ENCODE measurements at places on chromosomes 16 and 17. TPM values are rescaled to one million over a fixed set of nuclear protein-coding genes. Genes with fewer than 3 reads are reported as not detected.

Gene CIAO2B
- total RNA-seq = 81.7 TPM

DNA sequence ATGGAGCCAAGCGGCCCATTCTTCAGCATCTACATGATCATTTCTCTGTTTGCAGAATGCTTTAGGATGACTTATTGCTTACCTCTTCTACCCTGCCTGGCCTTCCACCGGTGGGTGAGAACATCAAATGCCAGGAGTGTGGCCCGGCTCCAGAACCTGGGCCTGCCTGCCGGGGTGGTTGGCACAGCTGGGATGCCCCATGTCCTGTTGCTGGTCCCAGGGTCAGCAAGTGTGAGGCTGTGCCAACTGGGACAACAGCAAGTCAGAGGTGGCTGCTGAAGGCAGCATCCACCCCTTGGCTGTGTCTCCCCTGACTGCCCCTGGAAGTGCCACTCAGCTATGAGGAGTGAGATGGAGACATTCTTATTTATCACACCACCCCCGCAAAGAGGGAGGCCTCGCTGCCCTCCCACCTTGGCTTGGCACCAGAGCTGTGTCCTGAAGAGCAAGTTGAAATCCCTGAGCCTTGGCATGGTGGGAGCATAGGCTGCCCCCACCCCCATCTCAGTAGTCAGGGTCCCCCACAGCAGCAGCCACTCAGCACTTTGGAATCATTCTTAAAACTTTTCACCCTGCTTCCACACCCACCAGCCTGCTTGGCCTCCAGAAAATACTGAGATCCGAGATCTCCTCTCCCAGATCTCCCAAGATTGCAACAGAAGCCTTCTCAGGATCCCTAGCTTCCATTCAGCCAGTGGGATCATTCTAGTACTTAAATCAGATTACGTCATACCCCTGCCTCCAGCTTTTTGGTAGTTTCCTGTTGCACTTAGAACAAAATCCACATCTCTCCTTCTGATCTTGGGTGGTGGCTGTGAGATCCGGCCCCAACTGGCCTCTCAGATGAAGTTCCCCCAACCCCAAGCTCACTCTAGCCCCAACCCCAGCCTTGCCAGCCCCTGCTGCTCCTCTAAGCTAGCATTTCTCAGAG lies 127.5 kb downstream of the SOCS1 start:
- no peaks in the 10 kb centered on the region for H3K27me3 ChIP-seq
- no peaks in the 10 kb centered on the region for H3K36me3 ChIP-seq
- H3K27ac ChIP-seq = peak overlapping the region; percentile 19
- peaks cover 22% of the 10 kb centered on the region for H3K4me1 ChIP-seq
- no peak for DNase-seq

GRCh38 chr16:35339337-35339736 lies 1879.9 kb downstream of the TP53TG3F start:
- no peak for DNase-seq
- H3K4me1 ChIP-seq = no peaks in the 10 kb centered on the region
- no peaks in the 10 kb centered on the region for H3K36me3 ChIP-seq
- H3K27me3 ChIP-seq = no peaks in the 10 kb centered on the region
- H3K4me3 ChIP-seq = no peak overlapping the region

DNA sequence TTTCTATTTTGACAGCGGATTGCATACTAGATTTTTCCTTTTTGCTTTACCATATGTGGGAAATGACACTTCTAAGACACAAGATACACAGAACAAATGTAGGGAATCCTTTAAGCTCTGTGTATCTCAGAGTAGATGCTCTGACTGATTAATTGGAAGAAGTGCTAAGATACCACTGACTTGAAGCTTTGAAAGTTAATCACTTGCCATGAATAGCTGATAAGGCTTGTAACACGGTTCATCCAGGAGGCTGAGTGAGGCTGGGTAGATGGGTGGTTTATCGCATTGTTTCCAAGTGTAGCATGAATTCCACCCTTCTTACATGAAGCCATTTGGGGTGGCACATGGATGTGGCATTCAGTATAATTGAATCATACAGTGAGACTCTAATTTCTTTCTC lies 654.1 kb upstream of the RBFOX1 start:
- H3K27me3 ChIP-seq = no peaks in the 10 kb centered on the region
- no peak overlapping the region for H3K27ac ChIP-seq
- no peaks in the 10 kb centered on the region for H3K36me3 ChIP-seq
- H3K4me3 ChIP-seq = no peak overlapping the region

Gene CMTM4
- 72.3 TPM for total RNA-seq

Gene IL32
- total RNA-seq = 310 TPM

GRCh38 chr17:76458580-76459490 lies 5.9 kb upstream of the UBE2O start:
- no peak for DNase-seq
- no peaks in the 10 kb centered on the region for H3K36me3 ChIP-seq
- H3K27ac ChIP-seq = no peak overlapping the region
- no peak overlapping the region for H3K4me3 ChIP-seq

- H3K27ac ChIP-seq = no peak overlapping the region
- no peaks in the 10 kb centered on the region for H3K27me3 ChIP-seq
- H3K4me1 ChIP-seq = no peaks in the 10 kb centered on the region
- DNase-seq = no peak
These were observed 197.2 kb downstream of the RGS9 start for GRCh38 chr17:65334406-65334805.

Gene UBB
- total RNA-seq = 1,151 TPM

GRCh38 chr16:55469821-55470532 lies 9.0 kb upstream of the MMP2 start:
- H3K27me3 ChIP-seq = no peaks in the 10 kb centered on the region
- H3K36me3 ChIP-seq = no peaks in the 10 kb centered on the region
- peak overlapping the region; percentile 20 for H3K27ac ChIP-seq

Gene ABCC11
- not detected for total RNA-seq

Gene NOTUM
- 1.0 TPM for total RNA-seq

Gene SECTM1
- 36.8 TPM for total RNA-seq

- no peaks in the 10 kb centered on the region for H3K36me3 ChIP-seq
- no peak overlapping the region for H3K4me3 ChIP-seq
- no peak for DNase-seq
These were observed 39.1 kb upstream of the ADGRG1 start for GRCh38 chr16:57589374-57589773.

DNA sequence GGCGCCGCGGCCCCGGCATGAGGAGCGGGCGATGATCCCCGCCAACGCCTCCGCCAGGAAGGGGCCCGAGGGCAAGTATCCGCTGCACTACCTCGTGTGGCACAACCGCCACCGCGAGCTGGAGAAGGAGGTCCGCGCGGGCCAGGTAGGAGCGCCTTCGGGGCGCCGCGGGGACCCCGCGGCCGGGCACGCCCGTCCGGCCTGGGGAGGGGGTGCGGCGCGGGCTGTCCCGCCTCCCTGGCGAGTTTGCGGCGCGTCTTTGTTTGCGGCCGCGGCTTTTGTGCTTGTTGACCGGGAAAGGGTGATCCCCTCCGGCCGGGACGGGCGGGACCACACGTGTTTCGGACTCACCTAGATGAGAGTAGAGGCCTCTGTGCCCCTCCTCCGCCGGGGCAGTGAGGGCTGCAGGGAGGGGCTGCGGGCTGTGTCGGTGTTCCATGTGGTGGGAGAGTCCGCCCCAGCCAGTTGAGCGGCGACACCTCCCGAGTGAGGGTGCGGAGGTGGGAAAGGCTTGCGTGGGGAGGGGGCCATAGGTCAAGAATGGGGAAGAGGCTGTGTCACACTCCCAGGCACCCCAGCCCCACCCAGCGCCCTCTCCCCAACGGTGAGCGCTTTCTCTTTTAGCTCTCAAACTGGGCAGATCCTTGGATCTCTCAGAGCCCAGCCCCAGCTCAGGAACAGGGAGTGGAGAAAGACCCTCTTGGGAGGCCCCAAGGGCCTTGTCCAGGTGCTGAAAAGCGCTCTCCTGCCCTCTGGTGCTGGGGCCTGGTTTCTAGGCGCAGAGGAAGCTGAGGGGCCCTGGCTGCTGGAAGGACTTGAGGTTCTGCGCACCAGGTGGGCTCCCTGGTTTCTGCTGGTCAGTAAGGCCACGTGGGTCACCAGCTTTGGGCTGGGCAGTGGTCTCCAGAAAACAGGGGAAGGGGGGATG lies 923 bp downstream of the ANKRD13B start:
- H3K4me3 ChIP-seq = peak overlapping the region; percentile 53
- peaks cover 28% of the 10 kb centered on the region for H3K4me1 ChIP-seq
- no peaks in the 10 kb centered on the region for H3K36me3 ChIP-seq
- H3K27me3 ChIP-seq = no peaks in the 10 kb centered on the region

DNA sequence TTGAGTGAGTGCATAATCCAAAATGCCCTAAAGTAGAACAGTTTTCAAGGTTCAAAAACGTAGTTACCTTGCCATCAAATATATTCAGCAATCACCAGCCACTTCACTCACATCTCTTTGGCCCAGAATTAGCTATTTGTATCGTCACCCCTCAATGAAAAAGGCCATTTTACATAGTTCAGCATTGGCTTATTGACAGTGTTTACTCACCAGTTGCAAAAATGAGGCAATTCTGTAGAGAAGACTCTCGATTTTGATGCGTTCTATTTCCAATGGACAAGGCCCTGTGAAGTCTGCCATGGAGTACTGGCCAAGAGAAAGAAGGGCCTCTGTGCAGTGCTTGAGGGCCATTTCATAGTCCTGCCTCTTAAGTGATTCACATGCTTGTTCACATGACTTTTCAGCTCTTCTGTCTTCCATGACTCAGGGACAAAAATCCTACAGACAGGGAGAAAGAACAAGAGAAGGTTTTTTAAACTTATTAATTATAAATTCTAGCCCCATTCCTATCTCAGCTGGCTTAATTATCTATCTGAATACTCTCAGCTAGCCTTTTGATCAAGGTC lies 26.5 kb downstream of the HELZ start:
- H3K27me3 ChIP-seq = no peaks in the 10 kb centered on the region
- peaks cover 42% of the 10 kb centered on the region for H3K36me3 ChIP-seq
- H3K27ac ChIP-seq = no peak overlapping the region
- H3K4me1 ChIP-seq = peaks cover 38% of the 10 kb centered on the region
- no peak for DNase-seq

GRCh38 chr16:65410801-65411200 lies 288.9 kb upstream of the CDH11 start:
- no peaks in the 10 kb centered on the region for H3K36me3 ChIP-seq
- H3K4me1 ChIP-seq = no peaks in the 10 kb centered on the region
- no peak for DNase-seq
- H3K4me3 ChIP-seq = no peak overlapping the region

Gene CLN3
- total RNA-seq = 72.8 TPM

Gene TMIGD1
- not detected for total RNA-seq

Gene SCGB1C2
- not detected for total RNA-seq

Gene NECAB2
- 0.17 TPM for total RNA-seq

DNA sequence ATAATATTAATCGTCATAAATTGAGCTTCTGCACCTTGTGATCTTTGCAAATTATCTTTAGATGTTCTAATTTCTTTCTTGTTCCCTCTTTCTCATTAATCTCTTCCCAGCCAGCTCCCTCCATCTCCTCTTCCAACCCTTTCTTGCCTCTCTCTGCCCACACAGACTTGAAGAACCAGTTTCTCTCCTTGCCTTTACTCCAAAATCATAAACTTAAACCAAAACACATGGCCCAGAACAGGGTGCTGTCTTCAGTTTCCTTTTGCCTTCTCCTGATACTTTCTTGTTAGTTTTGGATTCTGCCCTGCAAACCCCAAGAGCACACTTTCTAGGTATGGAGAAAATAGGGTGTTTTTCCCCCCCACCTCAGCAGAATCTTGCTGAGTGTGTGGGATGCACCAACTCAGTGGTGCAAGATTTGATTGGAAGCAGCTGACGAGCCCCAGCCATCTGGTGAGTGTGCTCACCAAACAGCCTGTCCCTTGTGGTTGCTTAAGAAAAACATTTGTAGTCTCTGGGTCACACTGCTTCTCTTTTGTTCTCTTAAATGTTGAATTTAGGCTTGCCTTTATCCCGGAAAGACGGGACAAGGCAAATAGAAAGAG lies 175.8 kb upstream of the MAF start:
- H3K4me1 ChIP-seq = no peaks in the 10 kb centered on the region
- no peak overlapping the region for H3K27ac ChIP-seq
- no peak for DNase-seq
- H3K27me3 ChIP-seq = no peaks in the 10 kb centered on the region

GRCh38 chr16:84687715-84688114 lies 12.1 kb upstream of the USP10 start:
- no peaks in the 10 kb centered on the region for H3K27me3 ChIP-seq
- H3K4me1 ChIP-seq = peaks cover 12% of the 10 kb centered on the region
- no peak overlapping the region for H3K27ac ChIP-seq

Gene KRT20
- not detected for total RNA-seq

DNA sequence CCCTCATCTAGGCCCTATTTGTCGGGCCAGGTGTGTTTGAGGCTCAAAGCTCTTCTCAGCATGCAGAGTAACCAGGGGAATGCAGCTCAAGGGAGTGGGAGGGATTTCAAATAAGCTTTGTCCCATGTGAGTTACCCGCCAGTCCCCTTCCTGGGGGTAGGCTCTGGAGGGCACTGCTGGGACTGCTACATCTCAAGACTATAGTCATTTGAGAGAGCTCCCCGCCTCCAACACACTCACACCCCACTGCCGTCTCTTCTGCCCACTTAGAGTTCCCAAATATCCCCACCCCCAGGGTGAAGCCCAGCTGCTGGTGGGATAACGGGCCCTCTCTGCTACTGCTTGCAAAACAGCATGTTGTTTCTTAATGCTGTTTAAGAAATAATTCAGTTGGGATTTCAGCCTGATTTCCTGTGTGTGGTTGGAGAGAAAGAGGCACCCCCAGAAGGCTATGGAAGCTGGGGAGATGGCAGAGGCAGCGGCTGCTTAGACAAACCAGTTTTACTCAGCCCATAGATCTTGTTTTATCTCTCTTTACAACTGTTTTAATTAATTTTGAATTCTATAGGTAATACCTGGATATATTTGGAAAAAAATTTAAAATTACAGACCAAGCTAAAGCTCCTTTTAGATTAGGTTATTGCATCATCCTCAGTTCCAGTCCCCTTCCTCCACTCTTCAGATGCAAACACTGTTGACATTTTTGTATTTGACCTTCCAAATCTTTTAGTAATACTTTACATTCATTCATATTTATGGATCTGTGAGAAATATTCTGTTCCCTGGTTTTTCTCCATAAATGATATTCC lies 4.1 kb upstream of the MPO start:
- H3K27ac ChIP-seq = no peak overlapping the region
- peaks cover 9% of the 10 kb centered on the region for H3K27me3 ChIP-seq
- H3K4me1 ChIP-seq = no peaks in the 10 kb centered on the region
- H3K36me3 ChIP-seq = no peaks in the 10 kb centered on the region

Gene SOCS7
- 19.4 TPM for total RNA-seq

Gene DNASE1
- total RNA-seq = 14.6 TPM

GRCh38 chr17:17229416-17230384 lies 7.3 kb downstream of the FLCN start:
- H3K27ac ChIP-seq = no peak overlapping the region
- H3K4me3 ChIP-seq = no peak overlapping the region
- H3K27me3 ChIP-seq = no peaks in the 10 kb centered on the region
- DNase-seq = no peak
- H3K36me3 ChIP-seq = peaks cover 85% of the 10 kb centered on the region
- H3K4me1 ChIP-seq = no peaks in the 10 kb centered on the region

- H3K36me3 ChIP-seq = no peaks in the 10 kb centered on the region
- DNase-seq = no peak
- peaks cover 31% of the 10 kb centered on the region for H3K27me3 ChIP-seq
- no peak overlapping the region for H3K27ac ChIP-seq
- H3K4me3 ChIP-seq = no peak overlapping the region
These were observed 90.1 kb downstream of the ASIC2 start for GRCh38 chr17:33202796-33203495.

- no peaks in the 10 kb centered on the region for H3K27me3 ChIP-seq
- H3K36me3 ChIP-seq = no peaks in the 10 kb centered on the region
- H3K27ac ChIP-seq = no peak overlapping the region
These were observed 17.2 kb upstream of the TMEM92 start for GRCh38 chr17:50256826-50257618.

All from left lung (tissue), 14 donors.